Smooth muscle cell of the umbilical artery (primary cell): ENCODE measurements at places on chromosomes 12 and 14. TPM values are rescaled to one million over a fixed set of nuclear protein-coding genes. Genes with fewer than 3 reads are reported as not detected.

The GPR68 gene
- total RNA-seq = 6.8 and 10.1 TPM in 2 replicates

The CLEC14A gene
- total RNA-seq = 0.74 and 1.2 TPM in 2 replicates

The NTN4 gene
- 0.59 and 2.1 TPM in 2 replicates for total RNA-seq

The MYO1H gene
- total RNA-seq = not detected in 2 replicates

The NELL2 gene
- total RNA-seq = 1.5 TPM in 1 of 2 replicates, not detected in the other

The ACRBP gene
- 0.46 TPM in 1 of 2 replicates, not detected in the other for total RNA-seq

The MANSC4 gene
- total RNA-seq = 0.89 TPM in 1 of 2 replicates, not detected in the other

The NEUROD4 gene
- total RNA-seq = not detected in 2 replicates

The GALNT6 gene
- 43.9 and 66.1 TPM in 2 replicates for total RNA-seq

The HOXC6 gene
- total RNA-seq = 4.2 and 4.7 TPM in 2 replicates
